DND-41 (cell line): ENCODE measurements at places on chromosomes 11 and 22.

GRCh38 chr22:38981992-38982927 lies at the start of gene APOBEC3B:
Gene APOBEC3B, plus strand, starts transcription at chr22:38982347. Its CDS starts 107 bp downstream, at chr22:38982454.
- DNase-seq = peak; percentile 32

DNA sequence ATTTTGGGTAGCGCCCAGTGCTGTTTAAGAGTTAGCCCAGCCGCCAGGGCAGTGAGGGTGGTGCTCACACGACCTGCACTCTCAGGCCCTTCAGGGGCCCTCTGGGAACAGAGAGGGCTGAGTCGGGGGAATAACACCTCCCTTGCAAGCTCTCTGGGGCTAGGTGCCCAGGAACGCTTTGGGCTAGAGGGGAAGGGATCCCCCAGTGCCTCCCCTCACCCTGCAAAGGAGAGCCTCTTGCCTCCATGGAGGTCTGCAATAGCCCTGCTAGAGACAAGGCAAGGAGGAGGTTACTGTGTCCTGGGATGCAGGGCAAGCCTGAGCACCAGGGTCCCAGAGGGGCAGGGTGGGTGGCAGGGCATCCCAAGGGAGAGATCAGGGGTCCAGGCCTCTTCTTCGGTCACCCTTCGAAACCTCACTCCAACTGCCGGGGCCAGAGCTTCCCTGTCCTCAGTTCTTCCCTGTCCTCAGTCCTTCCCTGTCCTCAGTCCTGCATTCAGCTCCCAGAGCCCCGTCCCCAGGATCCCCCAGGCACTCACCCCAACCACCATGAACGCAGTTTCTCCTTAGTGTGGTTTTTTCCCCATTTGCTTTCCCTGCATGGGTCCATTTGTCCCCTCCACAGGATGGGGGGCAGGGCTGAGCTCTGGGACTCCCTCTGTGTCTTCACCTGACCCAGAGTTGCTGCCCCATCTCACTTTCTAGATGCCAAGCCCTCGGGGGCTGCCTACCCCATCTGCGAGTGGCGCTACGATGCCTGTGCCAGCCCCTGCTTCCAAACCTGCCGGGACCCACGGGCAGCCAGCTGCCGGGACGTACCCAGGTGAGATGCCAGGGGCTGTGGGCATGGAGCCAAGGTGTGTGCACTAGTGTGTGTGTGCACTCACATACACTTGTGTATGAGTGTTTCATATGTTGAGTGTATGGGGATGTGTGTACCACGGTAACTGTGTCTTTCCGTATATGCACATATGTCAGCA lies 60.8 kb downstream of the OTOG start:
- no peak for DNase-seq

- no peak for DNase-seq
These were observed 5.7 kb downstream of the PATE2 start for GRCh38 chr11:125772834-125773505.

DNA sequence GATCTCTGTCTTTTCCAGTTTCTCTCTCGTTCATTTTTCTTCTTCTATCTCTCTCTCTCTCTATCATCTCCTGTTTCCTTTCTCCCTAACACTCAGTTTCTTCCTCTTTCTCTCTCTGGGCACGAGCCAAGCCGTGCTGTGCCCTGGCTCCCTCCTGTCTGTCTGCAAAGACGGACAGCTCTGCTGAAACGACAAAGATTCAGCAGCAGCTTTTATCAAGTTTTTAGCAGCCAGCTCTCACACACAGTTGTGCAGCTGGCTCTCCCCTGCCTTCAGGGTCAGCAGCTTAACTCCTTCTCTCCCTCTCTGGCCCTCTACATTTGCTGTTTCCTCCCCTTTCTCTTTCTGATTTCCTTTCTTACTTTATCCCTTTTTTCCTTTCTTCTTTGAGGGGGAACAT lies 352.0 kb upstream of the MPPED2 start:
- DNase-seq = no peak

- DNase-seq = no peak
These were observed 65.9 kb downstream of the PRR5L start for GRCh38 chr11:36361901-36362391.

- no peak for DNase-seq
These were observed 10.2 kb downstream of the PCNX3 start for GRCh38 chr11:65625628-65626342.

DNA sequence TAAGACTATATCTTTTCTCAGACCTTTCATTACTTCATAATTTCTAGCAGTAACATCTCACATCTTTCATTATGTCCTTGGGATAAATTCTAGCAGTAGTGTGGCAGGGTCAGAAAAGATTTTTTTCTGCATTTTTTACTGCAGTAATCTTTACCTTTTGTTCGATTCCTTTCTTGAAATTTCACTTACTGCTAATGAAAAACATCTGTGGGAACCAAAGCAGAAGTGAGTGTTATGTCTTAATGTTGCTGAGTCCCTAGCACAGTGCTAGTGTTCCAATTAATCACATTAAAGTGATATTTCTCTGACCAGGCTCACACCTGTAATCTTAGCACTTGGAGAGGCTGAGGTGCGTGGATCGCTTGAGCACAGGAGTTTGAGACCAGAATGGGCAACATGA lies 123.6 kb downstream of the EHF start:
- DNase-seq = no peak

- no peak for DNase-seq
These were observed 132.6 kb downstream of the WNT11 start for GRCh38 chr11:76073724-76074123.

DNA sequence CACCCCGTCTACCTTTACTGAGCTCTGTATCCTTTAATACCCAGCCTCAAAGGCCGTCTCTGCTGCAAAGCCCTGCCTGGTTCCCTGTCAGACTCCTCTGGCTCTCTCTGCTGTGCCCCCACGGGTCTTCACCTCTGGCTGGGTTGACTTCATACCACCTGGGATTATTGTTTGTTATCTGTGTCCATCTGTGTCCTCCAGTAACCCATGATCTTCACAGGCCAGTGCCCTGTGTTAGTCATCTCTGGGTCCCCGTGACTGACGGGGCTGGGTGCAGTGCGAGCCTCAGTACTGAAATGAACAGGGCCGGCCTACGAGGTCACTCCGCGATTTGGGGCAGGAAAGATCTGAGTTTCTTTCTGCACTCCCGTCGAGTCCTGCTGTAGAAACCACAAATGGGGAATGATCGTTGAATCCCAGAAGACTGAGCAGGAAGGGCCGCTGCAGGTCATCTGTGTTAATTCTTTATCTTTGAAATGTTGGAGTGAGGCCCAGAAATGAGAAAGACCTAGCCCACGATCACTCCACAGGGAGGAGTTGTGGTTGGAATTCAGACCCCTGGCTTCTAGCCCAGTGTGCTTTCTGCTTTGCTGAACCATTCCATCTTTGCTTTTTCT lies 12.3 kb upstream of the TUB start:
- no peak for DNase-seq

- DNase-seq = no peak
These were observed 113.5 kb upstream of the VPREB1 start for GRCh38 chr22:22130953-22131608.

DNA sequence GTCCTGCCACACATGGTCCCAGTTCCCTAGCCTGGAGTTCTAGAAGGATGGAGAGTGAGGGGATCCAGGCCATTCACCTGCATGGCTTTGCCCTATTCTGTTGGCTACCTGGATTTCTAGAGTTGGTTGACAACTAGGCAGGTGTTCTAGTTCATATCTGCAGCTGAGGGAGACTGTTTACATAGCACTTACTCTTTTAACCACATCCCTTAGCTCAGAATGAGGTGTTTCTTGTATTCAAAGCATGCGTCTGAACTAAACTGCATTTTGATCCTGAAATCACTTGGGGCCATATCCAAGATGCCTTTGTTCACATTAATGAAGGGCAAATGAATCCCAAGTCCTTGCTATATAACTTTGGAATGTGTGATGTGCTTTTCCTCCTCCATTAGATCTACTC lies 60.9 kb downstream of the SYT13 start:
- no peak for DNase-seq

GRCh38 chr11:68049509-68050370 lies 10.9 kb downstream of the TCIRG1 start:
- DNase-seq = no peak

DNA sequence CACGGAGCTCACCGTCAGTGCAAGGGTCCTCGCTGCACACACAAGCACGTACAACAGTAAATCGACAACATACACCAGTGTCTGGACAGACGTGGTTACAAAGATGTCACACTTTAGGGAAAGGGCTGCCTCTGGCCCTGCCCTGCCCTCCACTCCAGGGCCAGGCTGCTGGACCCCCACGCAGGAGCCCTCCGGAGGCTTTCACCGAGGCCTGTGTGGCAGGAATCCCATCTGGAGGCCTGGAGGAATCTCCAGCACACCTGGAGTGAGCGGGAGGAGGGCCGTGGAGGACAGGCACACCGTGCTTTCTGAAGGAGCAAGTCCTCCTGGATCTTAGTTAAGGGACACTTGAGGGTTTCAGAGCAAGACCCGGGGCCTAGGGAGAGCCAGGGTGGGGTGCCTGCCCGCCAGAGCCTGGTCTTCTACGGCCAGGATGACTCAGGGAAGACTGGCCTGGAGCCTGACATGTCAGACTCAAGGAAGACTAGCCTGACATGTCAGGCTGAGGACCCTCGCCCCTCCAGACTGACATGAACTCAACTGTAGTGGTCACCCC lies 2.1 kb upstream of the PIM3 start:
- DNase-seq = no peak

- peak; percentile 86 for DNase-seq
These were observed 2.5 kb upstream of the TPST2 start for GRCh38 chr22:26592421-26592891.

- DNase-seq = no peak
These were observed 66.6 kb downstream of the RPL27A start for GRCh38 chr11:8749202-8749601.

GRCh38 chr11:78698612-78699011 lies 123.9 kb upstream of the NARS2 start:
- no peak for DNase-seq

GRCh38 chr11:61728066-61728939 lies 24.1 kb upstream of the MYRF start:
- no peak for DNase-seq

- DNase-seq = no peak
These were observed 360.5 kb downstream of the DLG2 start for GRCh38 chr11:85266646-85267045.

DNA sequence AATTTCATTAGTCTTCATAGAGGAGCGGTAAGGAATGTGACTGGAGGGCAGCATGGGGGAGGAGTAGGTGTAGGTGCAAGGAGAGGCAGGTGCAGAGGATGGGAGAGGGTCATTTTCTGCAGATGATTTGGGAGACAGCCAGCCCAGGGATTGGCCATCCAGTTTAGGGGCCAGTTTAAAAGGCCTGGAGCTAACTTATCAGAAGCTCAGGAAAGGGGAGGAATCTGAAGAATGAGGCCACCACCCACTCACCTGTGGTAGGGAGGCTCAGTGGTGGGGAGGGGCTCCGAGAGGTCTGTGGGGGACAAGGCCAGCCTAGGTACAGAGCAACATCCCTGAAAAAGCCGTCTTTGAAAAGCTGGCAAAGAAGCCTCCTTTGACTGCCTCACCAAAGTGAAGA lies 110.8 kb upstream of the TMEM45B start:
- no peak for DNase-seq

- DNase-seq = no peak
These were observed 31.3 kb downstream of the CARD18 start for GRCh38 chr11:105108247-105108646.

DNA sequence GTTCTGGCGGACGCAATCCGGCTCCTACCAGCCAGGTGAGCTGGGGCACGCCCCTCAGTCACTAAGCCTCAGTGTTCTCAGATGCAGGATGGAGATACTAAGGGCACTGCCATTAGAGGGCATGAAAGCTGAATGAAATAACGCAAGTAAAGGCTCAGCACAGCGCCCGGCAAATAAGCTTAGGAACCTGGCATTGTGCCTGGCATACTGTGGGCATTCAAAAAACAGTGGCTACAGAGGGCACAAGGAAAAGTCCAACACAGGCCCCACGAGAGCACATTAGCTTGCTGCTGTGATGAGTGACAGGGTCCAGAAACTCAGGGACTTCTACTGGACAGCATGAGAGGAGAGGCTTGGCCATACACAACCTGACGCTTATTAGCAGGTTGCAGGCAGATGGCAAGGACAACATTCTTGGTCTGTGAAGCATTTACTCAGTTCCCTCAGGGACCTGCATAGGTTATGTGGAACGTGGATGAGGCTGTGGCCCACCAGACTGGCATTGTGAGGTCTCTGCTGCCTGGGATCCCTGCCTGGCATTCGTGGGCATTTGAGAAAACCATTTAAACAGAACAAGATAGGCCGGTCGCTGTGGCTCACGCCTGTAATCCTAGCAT lies 12.2 kb downstream of the TXN2 start:
- DNase-seq = no peak

GRCh38 chr11:2517016-2517385 lies 72.2 kb downstream of the KCNQ1 start:
- DNase-seq = no peak

DNA sequence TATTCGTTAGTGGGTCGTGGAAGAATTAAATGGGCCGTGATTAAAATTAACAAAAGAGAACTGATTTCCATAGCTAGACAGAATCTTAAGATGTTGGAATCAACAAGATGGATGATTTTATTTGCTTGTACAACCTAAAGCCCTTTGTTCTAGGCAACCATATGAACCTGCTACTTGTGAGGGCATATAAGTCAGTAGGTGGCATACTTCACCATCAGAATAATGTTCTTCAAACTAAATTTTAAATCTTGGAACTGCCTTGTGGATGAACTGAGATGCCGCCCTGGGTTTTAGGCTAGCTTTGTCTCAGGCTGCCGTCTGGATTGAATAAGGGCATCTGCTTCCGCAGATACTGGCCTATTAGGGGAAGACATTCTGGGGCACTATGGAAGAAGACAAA lies 40.9 kb downstream of the CSRP3 start:
- DNase-seq = no peak

DNA sequence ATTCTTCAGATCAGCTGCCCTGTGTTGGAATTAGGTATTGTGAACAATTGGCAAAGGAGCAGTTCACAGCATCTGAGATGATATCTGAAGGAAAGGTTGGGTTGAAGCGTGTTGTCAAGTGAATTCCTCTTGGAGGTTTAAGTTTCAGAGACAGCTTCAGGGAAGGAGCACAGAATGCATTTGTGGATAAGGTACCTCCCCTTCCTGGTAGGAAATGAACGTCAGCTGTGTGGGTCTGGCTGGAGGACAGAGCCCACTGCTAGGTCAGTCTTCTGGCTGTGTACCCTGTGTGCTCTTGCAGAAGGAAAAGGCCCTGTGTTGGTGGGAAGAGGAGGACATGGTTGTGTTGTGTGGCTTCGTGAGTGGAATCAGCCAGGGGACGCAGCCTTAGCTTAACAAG lies 88.1 kb upstream of the GAL start:
- DNase-seq = no peak

GRCh38 chr22:32968746-32969145 lies 89.4 kb downstream of the SYN3 start:
- DNase-seq = no peak

DNA sequence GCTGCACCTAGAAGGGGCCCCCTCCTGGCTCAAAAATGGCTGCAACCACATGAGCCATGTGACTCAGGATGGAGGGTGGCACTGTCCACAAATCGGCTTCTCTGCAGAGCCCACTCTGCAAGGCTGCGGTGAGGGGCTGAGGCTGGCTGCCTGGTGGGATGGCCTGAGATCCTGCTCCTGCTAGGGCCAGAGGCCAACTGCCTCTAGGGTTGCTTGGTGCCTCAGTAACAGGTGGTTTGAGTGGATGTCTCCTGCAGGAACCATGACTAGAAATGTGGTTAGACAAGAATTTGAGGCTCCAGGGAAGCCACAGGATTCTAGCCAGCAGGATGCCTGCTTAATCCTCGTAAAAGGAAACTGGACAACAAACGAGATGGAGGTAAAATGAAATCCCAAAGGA lies 17.1 kb downstream of the PATZ1 start:
- no peak for DNase-seq

GRCh38 chr11:10856689-10857458 lies 979 bp downstream of the ZBED5 start:
- no peak for DNase-seq

GRCh38 chr11:118126082-118126838 lies 26.4 kb downstream of the SCN4B start:
- no peak for DNase-seq
